ENCODE measurements at places on chromosomes 2 and 18.

- DNase-seq = no peak
Observed at GRCh38 chr2:1769703-1770422, 25.5 kb upstream of the PXDN start.

GRCh38 chr2:207240649-207241048 lies 74.9 kb upstream of the KLF7 start:
- DNase-seq = no peak

GRCh38 chr2:104825124-104825865 lies 28.6 kb upstream of the POU3F3 start:
- no peak for DNase-seq

DNA sequence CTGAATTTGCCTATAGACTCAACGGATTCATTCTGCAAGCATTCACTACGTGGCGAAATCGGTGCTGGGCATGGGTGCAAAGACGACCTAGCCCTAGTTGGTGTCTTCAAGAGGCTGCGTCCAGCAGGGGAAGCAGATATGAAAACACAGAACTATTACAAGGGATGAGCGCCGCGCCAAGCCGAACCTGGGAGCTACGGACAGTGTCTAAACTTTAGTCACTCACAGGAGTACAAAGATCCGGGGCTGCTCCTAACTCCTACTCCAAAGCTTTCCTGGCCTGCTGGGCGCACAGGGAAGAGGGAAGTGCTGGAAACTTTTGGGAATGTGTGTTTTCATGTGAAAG lies 732 bp upstream of the ANXA4 start:
- no peak for DNase-seq

DNA sequence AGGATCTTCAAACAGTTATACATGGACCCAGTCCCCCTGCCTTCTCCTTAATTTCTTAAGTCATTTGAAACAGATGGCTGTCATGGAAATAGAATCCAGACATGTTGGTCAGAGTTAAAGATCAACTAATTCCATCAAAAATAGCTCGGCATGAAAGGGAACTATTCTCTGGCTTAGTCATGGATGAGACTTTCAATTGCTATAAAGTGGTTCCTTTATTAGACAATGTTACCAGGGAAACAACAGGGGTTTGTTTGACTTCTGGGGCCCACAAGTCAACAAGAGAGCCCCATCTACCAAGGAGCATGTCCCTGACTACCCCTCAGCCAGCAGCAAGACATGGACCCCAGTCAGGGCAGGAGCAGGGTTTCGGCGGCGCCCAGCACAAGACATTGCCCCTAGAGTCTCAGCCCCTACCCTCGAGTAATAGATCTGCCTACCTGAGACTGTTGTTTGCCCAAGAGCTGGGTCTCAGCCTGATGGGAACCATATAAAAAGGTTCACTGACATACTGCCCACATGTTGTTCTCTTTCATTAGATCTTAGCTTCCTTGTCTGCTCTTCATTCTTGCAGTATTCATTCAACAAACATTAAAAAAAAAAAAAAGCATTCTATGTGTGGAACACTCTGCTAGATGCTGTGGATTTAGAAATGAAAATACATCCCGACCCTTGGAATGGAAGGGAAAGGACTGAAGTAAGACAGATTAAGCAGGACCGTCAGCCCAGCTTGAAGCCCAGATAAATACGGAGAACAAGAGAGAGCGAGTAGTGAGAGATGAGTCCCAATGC lies 4.6 kb downstream of the TTR start:
- DNase-seq = no peak

GRCh38 chr18:2964361-2965010 lies 48.5 kb downstream of the LPIN2 start:
- DNase-seq = no peak

GRCh38 chr2:102489646-102490045 lies 16.6 kb downstream of the SLC9A4 start:
- no peak for DNase-seq

DNA sequence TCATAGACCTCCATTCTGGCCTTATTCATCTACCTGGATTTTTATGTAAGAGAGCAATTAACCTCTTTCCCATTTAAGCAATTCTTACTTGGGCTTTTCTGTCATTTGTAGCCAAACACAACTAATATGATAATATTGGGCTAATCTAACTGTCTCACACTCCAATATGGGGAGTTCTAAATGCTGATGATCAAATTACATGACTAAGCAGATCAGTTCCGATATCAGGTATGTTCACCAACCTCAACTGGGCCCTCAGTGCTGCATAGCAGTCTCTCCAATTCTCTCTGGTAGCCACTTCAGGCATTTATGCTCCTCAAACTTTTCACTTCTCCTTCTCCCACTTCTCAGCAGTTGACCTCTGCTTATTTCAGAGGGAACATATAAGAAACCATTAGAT lies 61.0 kb upstream of the VPS54 start:
- no peak for DNase-seq

GRCh38 chr2:63425606-63426005 lies 162.7 kb downstream of the WDPCP start:
- DNase-seq = no peak

- DNase-seq = no peak
Observed at GRCh38 chr2:119438128-119438656, 6.5 kb downstream of the TMEM37 start.

- no peak for DNase-seq
Observed at GRCh38 chr2:523698-524270, 153.4 kb downstream of the TMEM18 start.

DNA sequence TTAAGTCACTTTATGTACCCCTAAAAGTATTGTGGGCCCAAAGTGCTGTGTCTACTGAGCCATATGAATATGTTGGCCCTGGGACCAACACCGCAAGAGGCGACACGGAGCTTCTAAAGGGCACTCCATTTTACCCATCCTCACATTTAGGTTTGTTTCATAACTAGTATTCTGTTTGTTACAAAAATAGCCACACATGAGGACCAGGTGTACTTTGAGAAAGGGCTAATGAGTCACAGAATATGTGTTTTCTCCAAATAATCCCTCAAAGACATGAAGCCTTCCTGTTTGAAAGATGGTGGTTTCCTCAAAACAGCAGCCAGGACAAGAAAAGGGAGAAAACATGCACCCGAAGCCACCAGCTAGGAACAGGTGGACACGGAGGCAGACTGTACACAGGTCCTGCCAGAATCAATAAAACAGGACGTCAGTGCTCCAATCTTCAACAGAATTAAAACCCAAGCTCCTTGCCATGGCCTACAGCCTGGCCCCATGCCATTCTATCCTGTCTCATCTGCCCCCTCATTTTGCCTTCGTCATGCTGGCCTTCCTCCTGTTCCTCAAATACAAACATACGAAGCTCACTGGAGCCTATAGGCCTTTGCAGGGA lies 21.8 kb upstream of the GRB14 start:
- DNase-seq = no peak

DNA sequence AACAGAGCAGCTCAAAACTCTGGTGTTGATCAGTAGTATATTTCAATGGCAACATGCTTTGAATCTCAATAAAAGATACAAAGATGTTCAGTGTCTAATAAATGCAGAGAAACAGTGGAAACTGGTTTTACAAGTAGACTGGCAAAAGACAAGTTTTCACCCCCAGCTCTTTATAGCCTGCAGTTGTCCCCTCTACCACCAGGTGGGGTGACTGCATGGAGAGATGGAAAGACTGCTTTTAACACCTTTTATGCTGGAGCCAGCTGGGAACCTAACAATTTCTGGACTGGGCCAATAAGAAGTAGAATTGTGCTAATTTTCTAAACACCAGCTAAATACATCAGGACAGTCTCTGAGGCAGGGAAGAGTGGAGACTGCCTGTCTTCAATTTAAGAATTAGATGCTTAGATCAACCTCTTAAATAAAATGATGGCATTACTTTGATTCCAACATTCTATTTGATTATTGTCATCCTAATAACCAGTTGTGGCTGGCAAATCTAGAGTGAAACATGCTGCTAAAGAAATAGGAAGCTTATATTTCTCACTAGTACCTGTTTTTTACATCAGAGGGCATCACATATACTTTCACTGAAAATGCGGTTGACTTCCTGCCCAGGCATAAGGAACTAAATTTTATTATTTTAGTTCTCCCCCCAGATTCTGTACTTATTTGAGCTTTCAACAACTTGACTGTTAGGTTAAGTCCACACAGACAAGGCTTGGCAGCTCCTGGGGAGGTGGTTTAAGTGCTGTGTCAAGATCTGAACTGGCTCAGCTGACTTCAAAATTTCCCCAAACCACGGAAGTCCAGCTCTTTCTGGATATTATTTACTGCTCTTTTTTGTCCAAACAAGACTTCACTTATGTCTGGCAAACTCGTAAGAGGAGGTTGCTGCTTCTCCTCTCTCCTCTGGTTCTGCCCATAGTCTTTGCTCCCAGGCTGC lies 140.5 kb downstream of the TPGS2 start:
- peak; percentile 15 for DNase-seq

- DNase-seq = no peak
Observed at GRCh38 chr18:36724591-36725001, 104.2 kb downstream of the TPGS2 start.

DNA sequence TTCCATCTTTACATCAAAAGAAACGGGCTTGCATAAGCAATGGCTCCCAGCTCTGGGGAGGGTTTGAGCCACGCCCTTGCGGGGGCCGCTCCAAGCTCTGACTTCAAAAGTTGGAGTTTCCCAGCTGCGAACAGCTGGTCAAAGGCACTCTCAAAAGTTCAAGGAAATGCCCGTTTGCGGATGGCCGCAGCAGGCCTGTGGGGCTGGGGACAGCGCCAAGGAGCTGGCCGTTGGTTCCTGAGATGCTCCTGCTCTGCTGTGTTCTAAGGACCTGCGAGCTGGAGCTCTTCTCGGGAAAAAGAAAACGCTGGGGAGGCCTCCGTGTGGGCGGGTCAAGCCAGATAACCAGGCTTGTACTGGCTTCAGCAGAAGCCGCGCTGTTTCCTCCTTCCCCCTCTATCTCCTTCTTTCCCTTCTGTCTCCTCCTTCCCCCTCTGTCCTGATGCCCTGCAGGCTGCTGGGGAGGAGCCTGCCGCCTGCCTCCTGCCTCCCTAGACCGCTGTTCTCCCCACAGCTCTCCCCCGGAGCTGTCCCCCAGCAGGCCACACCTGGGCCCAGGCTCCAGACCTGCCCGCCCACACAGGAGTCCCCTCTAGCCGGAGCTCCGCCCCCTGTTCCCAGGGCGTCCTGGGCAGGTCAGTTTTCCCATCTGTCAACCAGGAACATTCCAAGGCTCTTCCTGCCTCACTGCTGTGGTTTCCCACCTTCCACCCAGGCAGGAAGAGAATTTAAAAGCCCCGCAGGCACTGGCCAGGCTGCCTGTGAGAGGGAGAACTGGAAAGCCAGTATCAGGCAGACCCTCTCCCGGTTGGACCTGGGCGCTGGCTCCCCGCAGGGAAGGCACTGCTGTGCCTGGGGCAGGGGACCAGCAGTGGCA lies 14.1 kb downstream of the KLF11 start:
- DNase-seq = no peak

GRCh38 chr2:234146087-234146826 lies 95.8 kb downstream of the SPP2 start:
- DNase-seq = no peak

DNA sequence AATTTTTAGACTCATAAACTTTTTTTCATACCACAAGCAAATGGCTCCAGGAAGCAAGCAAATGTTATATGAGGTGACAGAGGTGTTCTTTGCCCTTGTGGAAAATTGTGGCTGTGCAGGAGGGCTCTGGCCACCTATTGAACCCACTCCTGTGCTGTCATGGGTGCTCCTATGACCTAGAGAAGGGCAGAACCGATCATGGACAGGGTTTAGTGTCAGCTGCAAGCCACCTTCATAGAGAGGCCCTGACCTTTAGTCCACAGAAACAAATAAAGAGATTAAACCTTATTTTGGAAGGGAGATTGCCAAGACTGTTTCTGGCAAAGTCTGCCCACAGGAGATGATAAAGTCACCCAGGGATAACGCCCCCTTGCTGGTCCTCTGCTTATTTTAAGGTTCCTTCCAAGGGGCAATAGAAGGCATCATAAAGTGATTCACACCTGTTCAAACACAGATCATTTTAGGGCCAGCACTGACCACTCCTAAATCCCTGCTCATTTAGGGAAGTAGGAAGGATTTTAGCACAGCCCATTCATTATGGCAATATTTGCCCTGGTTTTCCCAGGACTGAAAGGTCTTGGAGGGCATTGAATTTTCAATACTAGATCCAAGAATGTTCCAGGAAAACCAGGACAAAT lies 26.1 kb upstream of the STAT4 start:
- no peak for DNase-seq

- no peak for DNase-seq
Observed at GRCh38 chr18:78021196-78021595, 771.5 kb downstream of the GALR1 start.

DNA sequence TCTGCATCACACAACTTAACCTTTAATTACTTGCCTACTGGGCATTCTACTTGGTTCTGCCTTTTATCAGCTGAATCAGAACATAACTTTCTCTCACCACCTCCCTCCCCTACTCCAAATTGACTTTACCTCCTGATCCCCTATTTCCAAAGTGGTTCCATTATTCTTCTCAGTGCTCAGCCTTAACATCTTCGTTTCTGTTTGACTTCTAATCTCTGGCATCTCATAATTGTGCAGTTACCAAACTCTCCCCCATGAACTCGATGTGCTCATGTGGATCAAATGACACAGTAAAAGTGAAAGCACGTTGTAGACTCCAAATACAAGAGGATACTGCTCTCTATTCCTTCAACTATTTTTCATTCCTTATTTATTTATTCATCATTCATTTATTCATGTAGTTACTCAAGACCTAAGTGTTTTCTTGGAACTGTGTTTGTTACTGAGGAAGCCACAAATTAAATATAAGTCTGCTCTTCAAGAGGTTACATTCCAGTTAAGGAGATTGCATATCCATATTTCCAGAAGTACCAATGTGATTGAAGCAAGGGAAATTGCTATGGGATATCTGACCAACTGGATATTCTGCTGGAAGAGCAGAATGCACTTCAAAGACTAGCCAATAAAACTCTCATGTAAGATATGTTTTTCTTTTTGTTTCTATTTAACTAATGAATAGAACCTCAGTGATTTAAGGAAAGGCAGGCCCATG lies 158.8 kb downstream of the TMEFF2 start:
- no peak for DNase-seq

GRCh38 chr18:3878401-3878800 lies 428.4 kb downstream of the TGIF1 start:
- DNase-seq = no peak

DNA sequence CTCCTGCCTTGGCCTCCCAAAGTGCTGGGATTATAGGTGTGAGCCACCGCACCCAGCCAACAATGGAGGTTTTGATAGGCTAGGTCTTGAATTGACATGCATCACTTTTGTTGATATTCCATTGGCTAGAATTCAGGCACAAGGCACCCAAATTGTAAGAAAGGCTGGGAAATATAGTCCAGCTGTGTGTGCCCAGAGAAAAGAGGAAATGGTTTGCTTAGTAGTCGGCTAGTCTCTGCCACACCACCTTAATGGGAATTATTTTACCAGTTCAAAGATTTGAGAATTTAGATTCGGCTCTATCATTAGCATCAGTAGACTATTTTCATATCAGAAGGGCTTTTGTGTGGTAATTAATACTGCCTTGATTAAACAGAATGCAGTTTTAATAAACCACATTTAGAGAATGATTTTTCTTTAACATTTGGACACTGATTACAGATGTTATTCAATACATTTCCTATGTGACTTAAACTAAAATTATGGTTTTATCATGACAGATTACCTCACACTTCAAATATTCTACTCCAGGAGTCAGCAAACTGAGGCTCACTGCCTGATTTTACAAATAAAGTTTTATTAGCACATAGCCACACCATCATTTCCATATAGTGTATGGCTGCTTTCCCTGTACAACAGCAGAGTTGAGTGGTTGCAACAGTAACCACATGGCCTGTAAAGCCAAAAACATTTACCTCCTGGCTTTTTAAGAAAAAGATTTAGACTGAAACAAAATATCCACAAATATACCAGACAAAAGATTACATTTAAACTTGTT lies 27.4 kb downstream of the DBI start:
- no peak for DNase-seq

GRCh38 chr2:242069018-242069417 lies 199.5 kb downstream of the RTP5 start:
- no peak for DNase-seq
